ENCODE measurements at places on chromosomes 4 and X.

- no peak for DNase-seq
These were observed 184.7 kb upstream of the HCCS start for GRCh38 chrX:10926404-10926803.

- no peak for DNase-seq
These were observed 28.3 kb downstream of the SEPSECS start for GRCh38 chr4:25131926-25132325.

DNA sequence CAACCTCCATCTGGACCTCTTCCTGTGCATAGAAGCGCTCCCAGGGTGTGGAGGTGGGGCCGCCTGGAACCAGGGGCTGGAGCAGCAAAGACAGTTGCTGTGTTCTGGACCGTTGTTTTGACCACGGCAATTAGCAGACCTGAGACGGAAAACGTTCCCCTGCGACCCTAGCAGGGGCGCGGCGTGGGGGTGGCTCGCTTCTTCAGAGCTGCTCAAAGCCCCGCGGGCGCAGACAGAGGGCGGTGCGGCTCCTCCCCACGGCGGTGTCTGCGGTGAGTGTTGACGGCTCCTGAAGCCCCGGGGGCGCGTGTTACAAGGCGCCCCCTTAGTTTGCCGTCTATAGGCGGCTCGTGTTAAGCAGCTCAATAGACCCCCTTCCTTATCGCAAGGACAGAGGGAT lies 79.2 kb downstream of the TRIML1 start:
- no peak for DNase-seq

- no peak for DNase-seq
These were observed 29.1 kb upstream of the C1QTNF7 start for GRCh38 chr4:15398732-15399131.

GRCh38 chr4:39698424-39699009 lies 581 bp downstream of the UBE2K start:
- peak; percentile 74 for DNase-seq

DNA sequence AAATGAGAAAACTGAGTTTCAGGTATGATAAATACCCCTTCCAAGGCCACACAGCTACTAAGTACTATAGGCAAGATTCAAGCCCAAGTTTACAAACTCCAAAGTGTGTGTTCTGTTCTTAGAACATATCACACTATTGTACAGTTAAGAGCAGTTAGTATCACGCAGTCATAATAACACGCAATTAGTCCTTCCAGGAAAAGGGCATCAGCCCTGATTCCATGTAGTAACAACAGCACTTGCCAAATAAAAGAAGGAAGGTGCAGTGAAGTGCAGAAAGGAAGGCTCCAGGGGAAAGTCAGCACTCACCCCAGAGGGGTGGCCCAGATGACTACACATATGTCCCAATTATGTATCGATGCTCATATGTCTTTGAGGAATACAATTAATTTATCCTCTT lies 4.4 kb downstream of the TASL start:
- no peak for DNase-seq

- DNase-seq = no peak
These were observed 823 bp upstream of the MAN2B2 start for GRCh38 chr4:6573986-6574746.

DNA sequence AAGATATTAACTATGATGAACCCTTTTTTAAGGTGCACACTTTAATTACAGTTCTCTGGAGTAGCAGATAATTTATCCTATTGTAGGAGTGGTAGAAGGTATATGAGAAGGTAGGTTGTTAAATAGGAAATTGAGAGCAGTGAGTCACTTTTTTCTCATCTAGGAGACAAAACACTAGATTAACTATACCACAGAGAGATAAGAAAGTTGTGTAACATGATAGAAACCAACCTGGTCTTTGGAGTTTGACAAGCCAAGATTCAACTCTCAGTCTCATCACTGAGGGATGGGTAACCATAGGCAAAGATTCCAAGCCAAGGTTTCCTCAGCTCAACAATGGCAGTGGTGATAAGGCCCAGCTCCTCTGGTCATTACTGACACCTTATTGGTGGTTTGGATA lies 104.0 kb downstream of the MAD2L1 start:
- DNase-seq = peak; percentile 9

- peak; percentile 84 for DNase-seq
These were observed 116.6 kb upstream of the LCORL start for GRCh38 chr4:18138076-18138665.

- no peak for DNase-seq
These were observed 93.6 kb downstream of the BCOR start for GRCh38 chrX:40004246-40004535.

DNA sequence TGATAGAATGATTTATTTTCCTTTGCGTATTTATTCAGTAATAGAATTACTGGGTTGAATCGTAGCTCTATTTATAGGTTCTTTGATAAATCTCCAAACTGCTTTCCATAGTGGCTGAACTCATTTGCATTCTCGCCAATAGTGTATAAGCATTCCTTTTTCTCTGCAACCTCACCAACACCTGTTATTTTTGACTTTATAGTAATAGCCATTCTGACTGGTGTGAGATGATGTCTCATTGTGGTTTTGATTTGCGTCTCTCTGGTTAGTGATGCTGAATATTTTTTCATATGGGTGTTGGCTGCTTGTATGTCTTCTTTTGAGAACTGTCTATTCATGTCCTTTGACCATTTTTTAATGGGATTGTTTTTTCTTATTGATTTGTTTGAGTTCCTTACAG lies 160.7 kb downstream of the MID1IP1 start:
- no peak for DNase-seq

- no peak for DNase-seq
These were observed 6.3 kb downstream of the GPR143 start for GRCh38 chrX:9759337-9759736.

DNA sequence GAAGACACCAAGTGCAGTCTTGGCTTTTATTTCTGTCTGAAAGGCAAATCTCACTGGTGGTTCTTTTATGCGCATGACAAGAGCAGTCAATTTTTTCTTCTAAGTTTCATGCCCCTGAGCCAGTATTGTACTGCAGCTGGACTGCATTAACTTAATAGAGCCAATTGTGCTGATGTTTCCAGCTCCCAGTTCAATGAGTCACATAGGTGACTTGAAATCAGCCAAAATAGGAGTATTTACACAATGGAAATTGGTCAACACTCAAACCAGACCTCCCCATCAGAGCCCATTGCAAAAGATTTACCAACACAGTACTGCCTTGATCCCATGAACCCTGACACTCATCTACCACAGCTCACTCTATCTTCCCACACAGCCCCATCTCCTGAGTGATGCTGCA lies 100.3 kb upstream of the GUCY1A1 start:
- no peak for DNase-seq

DNA sequence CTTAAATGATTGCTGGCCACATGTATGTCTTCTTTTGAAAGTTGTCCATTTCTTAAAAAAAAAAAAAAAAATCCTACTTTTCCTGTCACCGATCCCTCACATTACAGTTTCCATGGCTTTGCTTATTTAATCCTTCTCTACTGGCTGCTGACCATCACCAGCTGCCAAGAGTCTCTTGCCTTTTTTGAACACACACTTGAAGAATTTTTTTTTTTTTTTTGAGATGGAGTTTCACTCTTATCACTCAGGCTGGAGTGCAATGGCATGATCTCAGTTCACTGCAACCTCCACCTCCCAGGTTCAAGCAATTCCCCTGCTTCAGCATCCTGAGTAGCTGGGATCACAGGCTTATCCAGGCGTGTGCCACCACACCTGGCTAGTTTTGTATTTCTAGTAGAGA lies 134.0 kb downstream of the ANXA5 start:
- no peak for DNase-seq

GRCh38 chrX:13212191-13212651 lies 107.6 kb downstream of the ATXN3L start:
- no peak for DNase-seq

- DNase-seq = no peak
These were observed 600.3 kb downstream of the SPRY1 start for GRCh38 chr4:123996718-123997510.

- DNase-seq = no peak
These were observed 191.2 kb downstream of the BANK1 start for GRCh38 chr4:101981756-101982155.

- no peak for DNase-seq
These were observed 27.4 kb upstream of the SOD3 start for GRCh38 chr4:24768006-24768405.

DNA sequence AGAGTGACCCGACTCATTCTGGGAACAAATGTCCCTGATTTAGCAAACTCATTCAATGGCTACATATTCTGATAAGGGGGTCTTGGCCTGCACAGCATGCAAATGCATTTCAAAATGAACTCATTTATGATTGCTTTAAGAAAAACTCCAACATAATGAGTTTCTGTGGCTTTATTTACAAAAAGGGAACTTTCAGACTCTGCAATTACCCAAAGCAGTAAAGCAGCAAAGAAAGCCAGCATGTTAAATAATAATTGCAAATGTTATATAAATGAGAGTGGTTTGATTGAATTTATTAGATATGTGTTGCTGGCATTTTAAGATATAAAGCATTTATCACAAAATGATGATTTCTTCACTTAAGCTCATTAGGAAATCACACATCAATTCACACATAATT lies 295.7 kb downstream of the FBXW7 start:
- DNase-seq = no peak

GRCh38 chr4:11155208-11155867 lies 273.4 kb downstream of the HS3ST1 start:
- DNase-seq = no peak

- DNase-seq = no peak
These were observed 629.4 kb upstream of the FRG1 start for GRCh38 chr4:189311251-189311650.

GRCh38 chr4:70619778-70620177 lies 8.8 kb upstream of the ENAM start:
- no peak for DNase-seq

DNA sequence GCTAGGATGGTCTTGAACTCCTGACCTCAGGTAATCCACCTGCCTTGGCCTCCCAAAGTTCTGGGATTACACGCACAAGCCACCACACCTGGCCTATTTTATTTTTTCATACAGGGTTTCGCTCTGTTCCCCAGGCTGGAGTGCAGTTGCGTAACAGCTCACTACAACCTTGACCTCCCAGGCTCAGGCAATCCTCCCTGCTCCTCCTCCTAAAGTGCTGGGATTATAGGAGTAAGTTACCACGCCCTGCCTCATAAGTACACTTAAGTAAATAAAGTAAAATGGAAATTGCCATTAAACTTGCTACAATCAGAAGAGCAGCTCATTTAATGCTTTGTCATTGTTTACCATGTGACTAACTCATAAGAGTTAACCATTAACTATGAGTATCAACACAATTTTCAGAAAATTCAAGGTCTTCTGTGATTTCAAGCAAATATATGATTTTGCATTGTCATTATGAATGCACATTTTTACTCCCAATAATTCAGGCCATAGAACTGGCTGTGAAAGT lies 12.3 kb downstream of the UGDH start:
- peak; percentile 84 for DNase-seq

GRCh38 chr4:41473176-41473575 lies 64.8 kb upstream of the LIMCH1 start:
- no peak for DNase-seq

GRCh38 chr4:56874923-56875322 lies 32.8 kb upstream of the REST start:
- no peak for DNase-seq

Measured in large intestine (tissue), 12 donors.